ENCODE measurements at places on chromosomes 12 and 14.

DNA sequence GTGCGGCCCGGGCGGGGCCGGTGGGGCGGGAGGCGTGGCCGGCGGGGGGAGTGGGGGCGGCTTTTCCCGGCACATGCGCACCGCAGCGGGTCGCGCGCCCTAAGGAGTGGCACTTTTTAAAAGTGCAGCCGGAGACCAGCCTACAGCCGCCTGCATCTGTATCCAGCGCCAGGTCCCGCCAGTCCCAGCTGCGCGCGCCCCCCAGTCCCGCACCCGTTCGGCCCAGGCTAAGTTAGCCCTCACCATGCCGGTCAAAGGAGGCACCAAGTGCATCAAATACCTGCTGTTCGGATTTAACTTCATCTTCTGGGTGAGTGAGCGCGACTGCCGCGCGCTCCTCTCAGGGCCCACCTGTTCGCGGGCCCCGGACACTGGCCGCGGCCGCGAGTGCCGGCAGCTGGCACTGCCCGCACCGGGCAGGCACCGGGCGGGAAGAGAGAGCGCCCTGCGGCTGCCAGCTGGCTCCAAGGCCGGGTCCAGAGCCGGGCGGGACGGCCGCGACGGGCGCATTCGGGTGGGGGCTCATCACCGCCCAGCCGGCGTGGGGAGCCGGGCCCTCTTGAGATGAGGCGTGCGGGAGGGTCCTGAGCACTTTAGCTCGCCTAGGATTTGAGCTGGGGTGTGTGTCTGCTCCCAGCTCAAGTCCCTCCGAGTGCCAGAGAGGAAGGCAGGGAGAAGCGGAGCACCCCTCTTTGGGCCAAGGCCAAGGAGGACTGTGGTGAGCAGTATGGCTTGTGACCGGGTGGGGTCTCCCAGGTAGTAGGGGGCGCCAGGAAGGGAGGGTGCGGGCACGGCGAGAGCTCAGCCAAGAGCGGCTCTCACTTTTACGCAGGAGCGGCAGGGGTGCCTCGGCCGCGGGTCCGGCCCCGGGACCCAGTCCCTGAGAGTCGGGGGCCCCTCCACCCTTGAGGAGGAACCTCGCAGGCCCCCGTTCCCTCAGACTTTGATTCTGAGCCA is at the start of gene CD9:
TSS of gene CD9 (plus strand) at position 145 of the 957 bp plus-strand sequence. CDS start at position 245, 100 bp downstream.
- peak; percentile 30 for DNase-seq

DNA sequence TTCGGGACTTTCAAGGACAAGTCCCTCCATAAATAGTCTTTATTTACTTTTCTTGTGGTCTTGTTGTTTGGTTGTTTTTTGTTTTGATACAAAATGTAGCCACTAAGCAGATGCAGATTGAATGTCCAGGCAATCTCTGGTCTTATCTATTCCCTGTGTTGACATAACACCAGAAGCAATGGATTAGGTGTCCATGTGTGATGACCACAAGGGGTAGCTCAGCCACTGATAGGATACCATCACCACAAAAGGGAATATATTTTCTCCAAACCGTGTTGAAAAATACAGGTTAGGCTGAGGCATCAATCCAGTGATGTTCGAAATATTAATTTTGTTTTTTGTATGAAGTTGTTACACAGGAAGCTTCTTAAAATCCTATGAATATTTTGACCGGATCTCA is 196.3 kb downstream of the EPS8 start:
- no peak for DNase-seq

DNA sequence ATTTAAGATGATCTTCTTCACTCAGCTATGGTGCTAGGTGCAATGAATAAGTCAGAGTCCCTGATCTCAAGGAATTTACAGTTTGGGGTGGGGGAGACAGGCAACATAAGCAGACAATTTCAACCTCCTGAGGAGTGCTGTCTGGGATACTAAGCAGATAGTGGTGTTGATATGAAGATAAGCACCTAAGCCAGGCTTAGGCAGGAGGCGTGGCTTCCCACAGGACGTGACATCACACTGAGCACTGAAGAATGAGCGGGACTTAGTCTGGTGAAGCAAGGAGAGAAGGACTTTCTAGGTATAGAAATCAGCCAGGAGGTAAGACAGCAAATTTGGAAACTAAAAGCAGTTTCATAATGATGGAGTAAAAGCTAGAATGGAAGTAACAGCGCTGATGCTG is 6.8 kb downstream of the PRPH start:
- no peak for DNase-seq

GRCh38 chr12:15293731-15294130 is 28.6 kb upstream of the PTPRO start:
- no peak for DNase-seq

DNA sequence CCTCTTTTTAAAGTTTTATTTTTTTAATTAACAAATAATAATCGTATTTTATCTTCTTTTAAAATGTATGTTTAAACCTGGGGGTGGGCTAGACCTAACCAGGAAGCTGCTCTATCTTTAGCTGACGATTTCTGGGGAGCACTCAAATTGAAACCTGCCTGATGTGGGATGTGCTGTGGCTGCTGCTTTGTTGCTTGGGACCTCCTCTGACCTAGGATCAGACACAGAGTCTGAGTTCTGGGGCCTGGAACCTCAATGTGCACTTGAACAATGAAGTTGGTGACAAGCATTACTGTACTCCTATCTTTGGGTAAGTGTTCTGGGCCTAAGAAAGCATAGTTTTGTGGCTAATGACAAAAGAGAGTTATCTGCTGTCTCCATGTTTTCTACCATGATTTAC is 386.7 kb downstream of the DAD1 start:
- DNase-seq, result no peak

DNA sequence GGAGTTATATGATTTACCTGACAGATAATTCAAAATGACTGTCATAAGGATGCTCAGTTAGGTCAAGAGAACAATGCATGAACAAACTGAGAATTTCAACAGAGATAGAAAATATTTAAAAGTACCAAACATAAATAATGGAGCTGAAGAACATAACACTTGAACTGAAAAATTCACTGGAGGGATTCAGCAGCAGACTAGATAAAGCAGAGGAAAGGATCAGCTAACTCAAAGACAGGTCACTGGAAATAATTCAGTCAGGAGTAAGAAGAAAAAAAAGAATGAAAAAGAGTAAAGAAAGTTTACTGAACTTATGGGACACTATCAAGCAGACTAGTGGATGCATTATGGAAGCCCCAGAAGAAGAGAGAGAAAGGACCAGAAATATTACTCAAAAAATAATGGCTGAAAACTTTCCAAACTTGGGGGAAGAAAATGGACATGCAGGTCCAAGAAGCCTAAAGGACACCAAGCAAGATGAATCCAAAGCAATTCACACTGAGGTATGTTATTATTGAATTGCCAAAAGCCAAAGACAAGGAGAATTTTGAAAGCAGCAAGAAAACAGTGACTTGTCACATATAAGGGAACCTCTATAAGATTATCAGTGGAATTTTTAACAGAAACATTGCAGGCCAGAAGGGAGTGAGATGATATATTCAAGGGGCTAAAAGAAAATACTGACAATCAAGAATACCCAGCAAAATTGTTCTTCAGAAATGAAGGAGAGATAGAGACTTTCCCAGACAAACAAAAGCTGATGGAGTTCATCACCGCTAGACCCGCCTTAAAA is 78.7 kb downstream of the GCH1 start:
- DNase-seq, result no peak

DNA sequence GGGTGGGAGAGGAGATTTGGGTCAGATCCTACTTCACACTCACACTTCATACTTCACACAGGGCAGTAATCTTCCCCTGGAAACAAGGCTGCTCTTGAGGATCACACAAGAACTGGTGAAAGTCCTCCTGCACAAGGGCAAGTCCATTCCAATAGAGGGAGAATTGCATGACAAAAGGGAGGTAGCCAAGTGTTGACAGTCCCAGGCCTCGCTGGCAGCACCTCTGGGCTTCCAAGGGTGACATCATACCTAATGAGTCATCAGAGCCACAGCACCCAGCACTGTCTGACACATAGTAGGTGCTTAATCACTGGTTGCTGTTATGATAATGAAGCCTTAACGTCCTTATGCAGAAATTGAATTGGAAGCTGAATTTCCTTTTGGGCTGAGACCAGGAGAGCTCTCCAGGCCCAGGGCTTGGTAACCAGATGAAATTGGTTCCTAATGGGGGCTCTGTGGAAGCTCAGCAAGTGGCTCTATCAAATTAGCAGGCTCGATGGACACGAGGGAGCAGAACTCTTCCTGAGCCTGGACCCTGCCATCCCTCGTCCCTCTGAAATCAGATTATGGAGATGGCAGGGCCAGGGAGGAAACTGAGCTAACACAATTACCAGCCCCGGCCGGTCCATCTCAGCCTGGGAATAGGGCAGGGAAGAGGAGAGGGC is 58.8 kb upstream of the ACTN1 start:
- DNase-seq, result no peak

- DNase-seq, result no peak
These were observed 22.3 kb downstream of the FZD10 start for GRCh38 chr12:130184404-130185090.

DNA sequence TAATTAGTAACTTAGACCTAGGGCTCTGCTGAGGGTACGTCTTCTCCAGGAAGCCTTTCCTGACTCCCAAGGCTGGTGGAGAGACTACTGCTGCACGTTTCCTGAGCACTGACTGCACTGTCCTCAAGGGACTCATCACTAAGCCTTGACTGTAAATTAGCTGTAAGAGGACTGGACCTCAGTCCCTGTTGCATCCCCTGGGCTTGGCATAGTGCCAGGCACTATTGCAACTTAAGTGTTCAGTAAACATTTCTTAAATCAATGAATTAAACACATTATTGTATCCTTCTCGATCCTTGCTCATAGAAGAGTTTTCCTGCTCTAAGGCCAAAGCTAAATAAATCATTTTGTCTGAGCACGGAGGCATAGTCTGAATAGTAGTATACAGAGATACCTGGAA is 31.9 kb upstream of the IFNG-AS1 start:
- no peak for DNase-seq

DNA sequence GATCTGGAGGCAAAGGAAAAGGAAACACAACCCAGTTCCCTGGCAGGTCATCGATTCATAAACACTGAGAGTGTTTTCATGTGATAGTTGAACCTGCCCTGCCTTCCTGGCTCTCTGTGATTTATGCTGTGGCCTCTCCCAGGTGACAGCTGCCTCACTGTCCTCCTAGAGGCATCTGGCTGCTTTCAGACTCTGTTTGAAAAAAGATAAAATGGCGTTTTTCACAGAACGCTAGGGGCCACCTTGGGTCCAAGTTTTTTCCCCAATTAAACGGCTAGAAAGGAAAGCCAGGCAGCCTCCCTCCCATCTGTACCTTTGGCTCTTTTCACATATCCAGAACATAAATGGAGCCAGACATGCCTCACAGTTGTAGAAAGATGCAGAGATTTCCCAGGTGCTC is 252.6 kb upstream of the CCDC196 start:
- DNase-seq, result no peak

DNA sequence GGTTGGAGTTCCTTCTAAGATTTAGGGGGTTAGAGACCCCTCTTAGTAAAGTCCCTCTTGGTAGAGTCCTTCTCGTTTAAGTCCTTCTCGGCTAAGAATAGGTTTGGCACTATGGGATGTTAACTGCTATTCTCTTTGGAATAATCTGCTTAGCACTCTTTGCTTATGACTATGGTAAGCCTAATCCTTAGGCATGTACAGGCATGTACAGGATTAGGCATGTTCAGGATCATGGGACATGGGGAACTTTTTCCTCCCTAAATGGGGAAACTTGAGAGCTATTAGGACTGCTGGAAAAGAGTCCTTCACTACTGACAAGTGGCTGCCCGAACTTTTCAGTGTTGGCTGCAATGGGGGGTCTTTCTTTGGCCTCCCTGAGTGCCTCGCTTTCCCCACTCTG is 193.3 kb downstream of the TMEM117 start:
- no peak for DNase-seq

GRCh38 chr14:47626151-47627035 is 49.0 kb downstream of the MDGA2 start:
- no peak for DNase-seq

DNA sequence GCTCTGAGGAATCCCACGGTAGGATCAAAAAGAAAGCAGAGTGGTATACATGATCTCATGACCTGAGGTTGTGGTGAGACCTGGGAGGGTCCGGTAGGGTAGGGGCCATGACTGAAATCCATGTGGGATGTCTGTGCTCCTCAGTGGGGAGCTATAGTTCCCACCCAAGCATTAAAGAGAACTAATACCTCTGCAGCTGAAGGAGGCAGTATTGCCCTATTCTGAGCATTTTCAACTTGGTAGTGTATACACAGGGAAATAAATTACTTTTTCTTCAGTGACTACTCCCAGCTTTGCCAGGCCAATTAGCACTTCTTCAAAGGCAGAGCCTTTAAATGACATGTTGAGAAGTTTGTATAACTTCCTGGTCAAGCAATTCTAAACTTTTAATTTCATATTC is 613.8 kb downstream of the KCNH5 start:
- DNase-seq, result no peak

DNA sequence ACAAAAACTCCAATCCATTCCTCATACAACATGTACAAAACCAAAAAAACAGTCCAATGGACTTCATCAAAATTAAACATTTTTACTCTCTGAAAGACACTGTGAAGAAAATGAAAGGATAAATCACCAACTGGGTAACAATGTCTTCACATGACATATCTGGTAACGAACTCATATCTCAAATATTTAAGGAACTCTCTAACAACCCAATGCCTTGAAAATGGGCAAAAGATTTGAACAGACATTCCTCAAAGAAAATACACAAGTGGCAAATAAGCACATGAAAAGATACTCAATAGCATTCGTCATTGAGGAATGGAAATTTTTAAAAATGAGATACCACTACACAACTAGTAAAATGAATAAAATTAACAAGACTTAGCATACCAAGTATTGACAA is 198.7 kb upstream of the RASSF8 start:
- no peak for DNase-seq

GRCh38 chr12:120960657-120961056 is 17.7 kb upstream of the HNF1A start:
- DNase-seq, result peak; percentile 17

DNA sequence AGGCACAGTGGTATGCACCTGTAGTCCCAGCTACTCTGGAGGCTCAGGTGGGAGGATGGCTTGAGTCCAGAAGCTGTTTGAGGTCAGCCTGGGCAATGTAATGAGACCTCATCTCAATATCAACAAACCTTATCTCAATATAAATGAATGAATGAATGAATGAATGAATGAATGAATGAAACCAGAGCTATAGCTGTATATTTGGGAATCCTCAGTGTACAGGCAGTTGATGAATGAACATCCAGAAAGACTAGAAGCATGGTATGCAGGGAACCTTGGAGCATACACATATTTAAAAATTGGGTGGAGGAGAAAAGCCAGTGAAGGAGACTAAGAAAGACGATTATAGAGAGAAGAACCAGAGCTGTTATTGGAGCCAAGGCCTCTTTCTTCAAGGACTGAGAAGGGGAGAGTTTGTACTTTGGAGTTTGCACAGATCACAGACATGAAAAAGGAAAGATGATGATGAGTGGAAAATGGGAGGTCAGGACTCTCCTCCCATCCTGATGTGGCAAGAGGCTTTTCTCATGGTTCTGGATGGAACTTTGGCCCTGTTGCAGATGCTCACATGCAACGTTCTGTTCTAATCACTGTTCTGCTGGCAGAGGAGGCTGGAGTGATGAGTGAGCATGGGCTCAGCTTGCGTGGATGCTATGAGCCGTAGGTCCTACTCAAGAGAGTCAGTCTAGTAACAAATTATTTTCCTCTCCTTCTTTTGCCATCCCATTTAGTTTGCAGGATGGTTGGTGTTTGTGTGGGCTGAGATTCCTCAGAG is 114.4 kb downstream of the PRKCH start:
- no peak for DNase-seq

- no peak for DNase-seq
These were observed 661 bp downstream of the DENR start for GRCh38 chr12:122753319-122753650.

GRCh38 chr12:25714198-25714984 is 161.3 kb upstream of the LMNTD1 start:
- no peak for DNase-seq

Data from stimulated activated CD4-positive, alpha-beta T cell treated with anti-CD3 and anti-CD28 coated beads, Interleukin-4, amount 100 ng/mL, for 24 hours (primary cell).